Calu3 (cell line): ENCODE measurements at places on chromosomes 2 and 18.
A peak's percentile ranks its signal among the peaks of the same experiment; 100 is the strongest.

GRCh38 chr2:152022090-152022489 lies 76.8 kb downstream of the CACNB4 start:
- DNase-seq, result no peak

DNA sequence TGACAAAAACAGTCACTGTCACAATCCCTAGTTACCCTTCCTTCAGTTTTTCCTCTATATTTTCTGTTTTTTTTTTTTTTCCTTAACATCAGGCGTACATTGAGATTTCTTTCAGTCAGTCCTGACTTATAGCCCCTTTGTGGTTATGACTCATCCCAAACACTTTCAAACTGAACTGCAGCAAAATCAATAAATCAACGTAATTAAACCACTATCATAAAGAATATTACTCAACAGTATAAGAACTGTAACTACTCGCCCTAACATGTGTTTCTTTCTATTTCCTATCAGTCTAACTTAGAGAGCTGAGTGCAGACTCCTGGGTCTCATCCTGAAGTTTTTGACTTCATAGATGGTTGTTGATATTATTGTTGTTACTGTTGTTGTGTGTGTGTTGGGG lies 523.5 kb downstream of the LRRTM4 start:
- DNase-seq, result no peak

GRCh38 chr2:174259981-174260380 lies 11.6 kb upstream of the OLA1 start:
- DNase-seq, result no peak

- DNase-seq, result no peak
These were observed 84.7 kb upstream of the PELI1 start for GRCh38 chr2:64228918-64229317.

- peak; percentile 88 for DNase-seq
These were observed at the start of gene PTPN18 for GRCh38 chr2:130355578-130356431. PTPN18 (plus strand) TSS chr2:130356056; CDS start chr2:130356108, 52 bp downstream.

DNA sequence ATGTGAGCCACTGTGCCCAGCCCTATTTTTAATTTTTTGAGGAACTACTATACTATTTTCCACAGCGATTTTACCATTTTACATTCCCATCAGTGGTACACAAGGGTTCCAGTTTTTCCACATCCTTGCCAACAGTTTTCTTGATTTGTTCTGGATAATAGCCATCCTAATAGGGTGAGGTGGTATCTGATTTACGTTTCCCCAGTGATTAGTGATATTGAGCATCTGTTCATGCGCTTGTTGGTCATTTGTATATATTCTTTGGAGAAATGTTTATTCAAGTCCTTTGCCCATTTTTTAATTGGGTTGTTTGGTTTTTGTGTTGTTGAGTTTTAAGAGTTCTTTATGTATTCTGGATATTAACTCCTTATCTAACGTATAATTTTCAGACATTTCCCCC lies 20.8 kb downstream of the TTC39C start:
- DNase-seq, result no peak

DNA sequence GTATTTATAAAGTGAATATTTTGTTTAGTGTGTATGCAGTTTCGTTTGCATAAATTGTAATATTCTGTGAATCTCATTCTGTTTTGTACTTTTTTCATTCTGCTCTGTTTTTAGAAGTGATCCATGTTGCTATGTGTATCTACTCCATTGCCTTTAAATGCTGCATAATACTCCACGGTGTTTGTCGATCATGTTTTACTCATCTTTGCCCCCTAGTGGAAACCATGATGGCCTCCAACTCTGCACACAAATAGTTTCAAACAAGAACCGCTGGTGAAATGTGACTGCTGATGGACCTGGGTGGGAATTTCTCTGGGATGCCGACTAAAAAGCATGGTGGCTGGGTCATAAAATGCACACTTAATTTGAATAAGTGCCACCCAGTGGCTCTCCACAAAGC lies 32.0 kb upstream of the SKOR2 start:
- DNase-seq, result peak; percentile 30

- peak; percentile 40 for DNase-seq
These were observed 29.0 kb downstream of the LGALSL start for GRCh38 chr2:64482765-64483504.

DNA sequence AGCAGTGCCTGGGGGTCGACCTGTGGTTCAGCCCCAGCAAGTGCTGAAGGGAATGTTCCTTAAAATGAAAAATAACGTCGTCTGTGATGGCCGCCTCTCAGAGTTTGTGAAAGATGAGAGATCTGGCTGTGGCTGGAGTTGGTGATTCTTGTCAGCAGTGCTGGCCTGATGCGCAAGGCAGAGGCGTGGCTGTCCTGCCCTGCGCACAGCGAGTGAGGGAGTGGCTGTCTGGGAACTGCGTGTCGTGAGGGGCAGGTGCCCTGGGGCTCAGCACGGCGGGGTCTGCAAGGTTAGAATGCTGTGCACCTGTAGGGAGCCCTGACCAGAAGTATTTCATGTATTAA lies 8.8 kb downstream of the NFATC1 start:
- no peak for DNase-seq

GRCh38 chr2:149388120-149388816 lies 57.9 kb downstream of the LYPD6 start:
- DNase-seq, result no peak

- DNase-seq, result no peak
These were observed 5.9 kb upstream of the RAX start for GRCh38 chr18:59279193-59279592.
